ENCODE measurements at places on chromosomes 4 and X.

DNA sequence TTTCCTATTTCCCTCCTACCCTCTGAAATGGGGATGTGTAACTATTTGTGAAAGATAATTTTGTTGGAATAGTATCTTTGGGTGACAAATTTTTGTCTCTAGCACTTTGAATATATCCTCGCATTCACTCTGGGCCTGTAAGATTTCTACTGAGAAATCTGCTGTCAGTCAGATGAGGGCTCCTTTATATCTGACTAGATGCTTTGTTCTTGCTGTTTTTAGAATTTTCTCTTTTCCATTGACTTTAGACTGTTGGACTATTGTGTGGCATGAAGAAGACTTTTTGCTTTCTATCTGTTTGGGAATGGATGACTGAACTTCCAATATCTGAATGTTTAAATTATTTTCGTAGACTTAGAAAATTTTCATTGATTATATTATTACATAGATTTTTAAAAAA is 54.2 kb upstream of the GRID2 start:
- no peak for DNase-seq

DNA sequence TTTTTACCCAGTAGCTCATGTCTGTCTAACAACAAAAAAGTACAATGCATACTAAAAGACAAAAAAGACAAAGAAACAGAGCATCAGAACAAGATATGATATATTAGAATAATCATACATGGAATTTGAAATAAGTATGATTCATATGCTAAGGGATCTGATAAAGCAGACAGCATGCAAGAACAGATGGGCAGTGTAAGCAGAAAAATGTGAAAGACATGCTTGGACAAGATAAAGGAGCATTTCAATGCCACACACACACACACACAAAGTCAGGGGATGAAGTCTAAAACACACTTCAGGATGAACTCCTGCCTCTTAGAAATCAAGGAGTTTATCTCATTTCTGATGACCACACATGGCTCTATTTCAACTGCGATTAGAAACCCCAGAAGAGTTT is 649.6 kb upstream of the NDST4 start:
- DNase-seq, result no peak

DNA sequence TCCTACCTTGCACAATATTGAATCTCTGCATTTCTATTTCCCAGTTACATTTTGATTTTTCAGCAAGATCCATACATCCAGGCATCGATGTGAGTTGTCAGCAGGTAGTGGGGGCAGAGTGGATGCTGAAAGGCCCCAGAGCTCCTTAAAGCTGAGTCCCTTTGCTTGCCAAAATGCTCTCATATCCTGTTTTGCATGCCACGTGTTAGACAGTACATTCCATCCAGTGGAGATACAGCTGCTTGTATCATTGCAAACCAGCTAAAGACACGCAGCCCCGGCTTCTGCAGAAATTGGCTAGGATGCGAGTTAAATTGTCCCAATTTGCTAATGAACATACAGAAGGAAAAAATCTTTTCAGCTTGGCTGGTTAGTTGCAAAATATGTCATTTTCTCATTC is 179.6 kb upstream of the MXRA5 start:
- DNase-seq, result no peak

GRCh38 chr4:73067971-73068394 is 1.5 kb downstream of the COX18 start:
- no peak for DNase-seq

GRCh38 chr4:108830509-108831244 is 67.8 kb upstream of the ETNPPL start:
- DNase-seq, result peak; percentile 5

DNA sequence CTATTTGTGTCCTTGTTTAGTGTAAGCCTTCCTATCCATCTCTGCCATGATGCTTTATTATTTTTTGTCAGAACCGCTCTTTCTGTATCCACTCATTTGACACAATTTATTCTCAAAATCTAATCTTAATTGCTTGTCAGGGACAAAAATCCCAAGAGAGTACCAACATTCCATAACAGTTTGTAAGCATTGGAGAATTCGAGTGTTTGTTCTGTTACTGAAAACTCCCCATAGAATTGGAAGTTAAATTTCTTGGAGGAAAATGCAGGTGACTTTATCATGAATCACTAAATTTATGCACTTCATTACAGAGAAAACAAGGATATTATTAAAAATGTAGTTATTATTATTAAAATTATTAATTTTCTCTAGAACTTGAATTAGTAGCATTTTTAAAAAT is 1986.1 kb downstream of the ARAP2 start:
- no peak for DNase-seq

DNA sequence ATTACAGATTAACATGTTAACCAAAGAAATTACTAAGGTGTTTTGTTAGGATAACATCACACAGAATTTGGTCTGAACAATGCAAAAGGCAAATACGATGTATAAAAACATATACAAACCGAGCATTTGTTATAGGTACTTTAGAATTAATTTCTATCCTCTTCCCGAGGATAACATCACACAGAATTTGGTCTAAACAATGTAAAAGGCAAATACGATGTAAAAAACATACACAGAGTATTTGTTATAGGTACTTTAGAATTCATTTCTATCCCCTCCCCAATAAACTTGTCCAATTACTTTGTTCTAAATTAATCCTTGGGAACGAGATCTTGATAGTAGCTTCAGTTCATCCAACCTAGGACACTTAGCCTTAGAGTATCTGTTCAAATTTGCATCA is 7.6 kb downstream of the HNRNPDL start:
- no peak for DNase-seq

- peak; percentile 1 for DNase-seq
Measured at GRCh38 chrX:119067023-119067739, 5.6 kb upstream of the CT47C1 start.

DNA sequence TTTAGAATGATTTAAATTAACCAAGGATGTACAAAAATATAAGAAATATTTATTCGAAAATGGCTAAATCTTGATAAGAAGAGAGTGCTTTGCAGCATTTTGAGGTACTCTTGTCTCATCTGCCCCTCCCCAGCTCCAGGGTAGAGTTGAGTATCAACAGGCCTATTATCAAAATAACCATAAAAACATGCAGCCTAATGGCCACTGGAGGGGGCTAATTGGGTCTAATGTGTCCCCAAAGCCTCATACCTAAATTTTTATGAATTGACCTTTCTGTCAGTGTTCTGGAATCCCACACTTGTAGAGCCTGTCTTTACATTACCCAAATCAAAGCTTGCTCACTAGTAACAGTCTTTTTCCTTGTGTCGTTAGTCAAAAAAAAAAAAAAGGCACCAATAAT is 544.9 kb upstream of the CPXCR1 start:
- DNase-seq, result no peak

GRCh38 chr4:2248821-2249261 is 6.9 kb upstream of the HAUS3 start:
- DNase-seq, result no peak

DNA sequence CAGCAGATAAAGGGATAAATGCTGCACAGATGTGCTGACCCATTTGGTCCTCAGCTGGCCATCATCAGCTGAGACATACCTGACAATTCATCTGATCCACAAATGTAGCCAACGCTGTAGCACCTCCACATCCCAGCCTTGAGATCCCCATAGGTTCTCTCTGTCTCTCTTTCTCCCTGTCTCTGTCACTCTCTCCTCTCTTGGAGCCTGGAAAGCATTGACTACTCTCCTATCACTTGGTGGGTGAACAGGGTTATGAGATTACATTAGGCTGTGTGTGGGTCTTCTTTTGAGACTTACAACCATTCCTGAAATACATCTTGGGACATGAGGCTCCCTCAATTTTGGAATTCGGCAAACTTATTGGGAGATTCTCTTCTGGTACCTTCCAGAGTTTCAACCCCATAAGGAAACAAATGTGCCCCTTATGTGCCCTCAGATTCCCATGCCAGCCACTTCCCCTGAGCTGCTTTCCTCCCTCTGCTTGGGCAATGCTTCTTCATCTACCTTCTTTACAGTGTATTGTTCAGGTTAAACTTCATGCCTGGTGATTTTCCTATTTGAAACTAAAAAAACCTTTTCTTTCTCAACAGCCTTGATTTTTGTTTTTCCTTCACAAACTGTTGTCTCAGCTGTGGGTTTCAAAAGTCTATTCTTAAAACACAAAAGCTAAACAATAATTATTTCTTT is 29.1 kb upstream of the FGF2 start:
- DNase-seq, result no peak

DNA sequence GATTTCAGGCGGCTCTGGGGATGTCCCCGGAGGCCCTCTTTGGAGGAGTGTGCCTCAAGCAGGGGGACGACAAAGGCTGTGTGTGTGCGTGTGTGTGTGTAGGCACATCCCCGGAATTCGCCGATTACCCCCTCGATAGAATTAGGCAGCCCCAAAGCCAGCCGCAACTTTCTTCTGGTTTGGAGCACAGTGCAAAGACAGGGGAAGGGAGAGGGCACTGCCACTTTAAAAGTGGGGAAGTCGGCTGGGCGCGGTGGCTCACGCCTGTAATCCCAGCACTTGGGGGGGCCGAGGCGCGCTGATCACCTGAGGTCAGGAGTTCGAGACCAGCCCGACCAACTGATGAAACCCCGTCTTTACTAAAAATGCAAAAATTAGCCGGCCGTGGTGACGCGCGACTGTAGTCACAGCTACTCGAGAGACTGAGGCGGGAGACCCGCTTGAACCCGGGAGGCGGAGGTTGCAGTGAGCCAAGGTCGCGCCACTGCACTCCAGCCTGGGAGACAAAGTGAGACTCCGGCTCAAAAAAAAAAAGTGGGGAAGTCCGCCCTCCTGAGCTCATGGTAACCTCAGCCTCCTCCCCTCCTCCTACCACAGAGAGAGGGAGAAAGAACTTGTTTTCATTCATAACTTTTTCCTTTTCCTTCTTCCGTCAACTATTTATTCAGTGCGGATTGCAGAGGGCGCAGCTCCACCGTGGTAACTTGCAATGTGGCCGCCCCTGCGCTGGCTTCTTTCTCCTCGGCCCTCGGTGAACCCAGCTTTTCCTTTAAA is 2.4 kb downstream of the SPRY1 start:
- peak; percentile 43 for DNase-seq

DNA sequence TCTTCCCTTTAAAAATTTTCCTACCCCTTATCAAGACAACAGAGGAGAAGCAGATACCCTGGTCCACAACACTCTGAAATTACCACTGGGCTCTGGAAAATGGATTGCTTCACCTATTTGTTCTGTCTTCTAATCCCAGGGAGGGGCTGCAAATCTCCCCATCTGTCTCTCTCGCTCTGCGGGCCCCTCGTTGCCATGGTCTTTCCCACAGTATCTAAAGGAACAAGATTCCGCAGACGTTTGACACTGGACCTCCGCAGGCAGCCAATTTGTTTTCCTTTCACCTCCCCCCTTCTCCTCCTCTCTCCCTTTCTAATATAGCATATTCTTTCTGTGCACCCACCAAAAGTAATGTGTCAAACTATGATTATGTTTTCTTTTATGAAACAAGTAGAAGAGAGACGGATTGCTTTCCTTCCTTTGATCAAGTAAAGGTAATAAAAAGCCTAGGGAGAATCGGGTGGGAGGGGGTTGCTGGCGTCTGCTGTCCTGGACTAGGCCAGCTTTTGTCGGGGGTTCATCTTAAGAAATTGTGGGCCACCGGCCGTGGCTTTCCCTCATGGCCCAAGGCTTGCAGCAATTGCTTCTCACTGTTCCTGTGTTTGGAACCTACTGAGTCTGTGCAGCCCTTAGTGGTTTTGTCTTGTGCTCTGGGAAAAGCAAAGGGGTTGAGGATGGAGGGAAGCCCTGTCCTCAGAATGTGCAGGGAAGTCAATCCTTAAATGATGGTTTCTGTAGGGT is 81.0 kb downstream of the MGST2 start:
- no peak for DNase-seq

GRCh38 chrX:28321286-28321685 is 266.0 kb upstream of the IL1RAPL1 start:
- no peak for DNase-seq

GRCh38 chrX:32397562-32398216 is 813.7 kb downstream of the DMD start:
- DNase-seq, result no peak

- DNase-seq, result no peak
Measured at GRCh38 chr4:11474146-11474545, 45.5 kb upstream of the HS3ST1 start.

- DNase-seq, result no peak
Measured at GRCh38 chr4:134531013-134531412, 329.4 kb upstream of the PABPC4L start.

- no peak for DNase-seq
Measured at GRCh38 chrX:13430136-13430827, 110.4 kb upstream of the ATXN3L start.

DNA sequence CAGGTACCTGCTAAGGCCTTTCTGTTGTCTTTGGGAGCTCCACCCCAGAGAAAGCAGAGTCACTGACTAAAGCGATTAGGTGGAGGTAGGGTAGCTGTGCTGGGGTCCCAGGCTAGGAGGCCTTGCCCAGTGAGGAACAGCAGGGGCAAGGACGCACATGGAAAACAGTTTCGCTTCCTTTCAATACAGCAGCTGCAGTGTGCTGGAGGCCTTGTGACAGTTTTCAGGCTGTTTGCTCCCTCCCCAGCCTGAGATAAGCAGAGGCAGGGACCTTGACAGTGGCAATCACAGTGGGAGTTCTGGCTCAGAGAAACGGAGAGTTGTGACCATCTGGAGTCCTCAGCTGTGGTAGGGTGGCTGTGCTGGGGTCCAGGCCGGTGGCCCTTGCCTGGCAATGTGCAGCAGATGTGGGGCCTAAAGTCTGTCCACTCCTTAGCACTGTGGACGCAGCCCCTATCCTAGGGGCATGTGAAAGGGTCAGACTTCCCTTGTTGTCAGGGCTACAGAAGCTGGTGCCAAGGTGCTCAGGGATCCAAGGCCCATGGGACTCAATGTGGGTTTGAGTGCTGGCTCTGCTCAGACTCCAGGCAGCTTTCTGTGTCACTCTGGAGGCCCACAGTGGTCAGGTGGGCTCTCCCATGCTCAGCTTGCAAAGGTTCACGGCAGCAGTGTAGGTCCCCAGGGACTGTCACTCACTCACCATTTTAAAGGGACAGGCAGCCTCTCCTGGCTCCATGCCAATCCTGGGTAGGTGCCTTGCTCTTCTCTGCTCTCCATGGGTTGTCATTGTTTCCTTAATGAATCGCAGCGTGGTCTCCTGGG is 534.9 kb upstream of the FMR1 start:
- no peak for DNase-seq

DNA sequence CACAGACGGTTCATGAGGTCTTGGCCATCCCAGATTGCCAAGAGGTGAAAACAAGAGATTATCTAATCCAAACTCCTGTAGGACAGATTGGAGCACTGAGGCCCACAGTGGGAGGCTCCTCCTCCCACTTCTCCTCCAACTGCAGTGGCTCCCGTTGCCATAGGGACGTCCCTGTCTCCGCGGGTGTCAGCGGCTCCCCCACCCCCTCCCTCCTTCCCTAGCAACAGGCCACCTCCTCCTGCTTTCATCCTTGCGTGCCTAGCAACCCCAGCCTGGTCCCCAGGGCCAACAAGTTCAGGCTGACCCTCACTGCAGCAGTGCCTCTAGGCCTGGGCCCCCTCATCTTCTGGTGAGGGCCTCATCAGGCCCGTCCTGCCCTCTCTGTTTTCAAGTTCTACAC is 6.8 kb upstream of the IQSEC2 start:
- DNase-seq, result no peak

DNA sequence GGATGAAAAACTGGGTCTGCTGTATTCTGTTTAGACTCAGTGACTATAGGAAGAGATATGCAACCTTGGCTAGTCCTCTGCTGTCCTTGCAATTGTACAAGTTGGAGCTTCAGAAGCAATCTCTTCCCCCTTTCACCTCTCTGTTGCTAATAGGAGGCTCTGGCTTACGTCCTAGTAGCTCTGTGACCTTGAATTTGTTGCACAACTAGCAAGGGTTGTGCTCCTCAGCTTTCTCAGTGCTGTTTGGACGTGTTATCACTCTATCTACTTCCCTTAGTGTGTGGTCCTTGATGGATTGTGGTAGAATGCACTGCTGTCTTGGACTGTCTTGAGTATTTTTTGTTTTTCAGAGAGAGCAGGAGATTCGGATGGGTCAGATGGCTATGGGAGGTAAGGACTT is 3.4 kb upstream of the ITGB1BP2 start:
- no peak for DNase-seq
